GM12892 (cell line): ENCODE measurements at places on chromosomes 7 and 10.
A peak's percentile ranks its signal among the peaks of the same experiment; 100 is the strongest.

DNA sequence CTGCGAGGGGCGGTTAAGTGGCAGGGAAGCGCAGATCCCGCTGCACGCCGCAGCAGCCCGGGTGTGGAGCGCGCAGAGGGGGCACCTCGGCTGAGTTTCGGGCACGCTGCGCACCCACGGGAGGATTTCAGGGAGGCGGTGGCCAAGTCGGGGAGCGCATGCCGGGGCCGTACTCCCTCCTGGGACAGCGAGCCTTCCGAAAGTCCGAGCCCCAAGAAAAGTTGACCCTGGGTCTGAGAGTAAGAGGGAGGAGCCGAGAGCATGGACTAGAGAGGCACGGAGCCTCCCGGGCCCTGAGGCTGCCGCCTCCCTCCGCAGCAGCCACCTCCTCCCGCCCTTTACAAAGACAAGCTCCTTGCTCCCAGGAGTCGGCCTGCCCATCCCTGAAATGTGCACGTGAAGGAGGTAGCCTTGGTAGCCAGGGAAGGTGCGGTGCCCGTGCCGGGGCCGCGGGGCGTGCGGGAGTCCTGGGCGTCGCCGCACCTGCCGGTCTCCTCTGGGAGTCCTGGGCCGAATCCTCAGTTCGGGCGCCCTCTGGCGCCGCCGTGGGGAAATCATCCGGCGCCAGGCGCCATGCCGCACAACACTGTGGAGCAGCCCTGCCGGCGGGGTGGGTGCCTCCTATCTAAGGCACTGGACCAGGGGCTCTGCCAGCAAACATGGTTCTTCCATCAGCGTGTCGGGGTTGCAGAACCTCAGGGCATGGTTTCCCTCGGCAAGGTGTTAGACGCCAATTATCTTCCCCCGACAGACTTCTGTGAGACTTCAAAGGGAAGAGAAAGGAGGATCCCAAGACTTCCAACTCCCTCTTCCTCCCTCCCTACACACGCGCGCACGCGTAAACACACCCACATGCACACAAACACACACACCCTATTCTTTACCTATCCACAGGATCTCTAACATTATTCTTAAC, 104.0 kb downstream of the TRIL start:
- DNase-seq, result peak; percentile 93

DNA sequence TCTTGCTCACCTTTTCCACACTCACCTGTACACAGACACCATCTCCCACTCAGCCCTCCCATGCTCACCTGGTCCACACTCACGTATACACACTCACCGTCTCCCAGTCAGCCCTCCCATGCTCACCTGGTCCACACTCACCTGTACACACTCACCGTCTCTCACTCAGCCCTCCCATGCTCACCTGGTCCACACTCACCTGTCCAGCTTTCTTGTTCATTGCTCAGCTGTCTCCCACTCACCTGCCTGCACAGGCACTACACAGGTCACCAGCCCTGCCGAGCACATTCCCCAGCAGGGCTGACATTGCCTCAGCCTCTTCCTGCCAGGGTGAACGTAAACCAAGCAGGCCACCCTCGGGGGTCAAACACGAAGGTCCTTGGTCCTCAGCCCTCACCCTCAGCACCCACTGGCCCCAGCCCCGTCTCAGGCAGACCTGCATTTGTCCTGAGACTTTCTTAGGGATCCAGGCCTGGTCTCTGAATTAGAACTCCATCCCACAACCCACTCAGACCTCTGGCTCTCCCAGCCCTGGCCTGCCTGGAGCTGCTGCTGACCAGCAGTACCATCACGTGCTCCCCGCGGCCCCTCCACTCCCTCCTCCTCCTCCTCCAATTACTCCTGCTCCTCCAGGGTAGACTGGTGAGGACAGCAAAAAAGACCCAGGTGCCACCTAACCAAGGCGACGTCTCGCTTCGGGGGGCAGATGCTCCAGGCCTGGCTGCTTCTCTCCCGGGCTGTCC, 12.8 kb upstream of the DNAAF5 start:
- DNase-seq, result no peak

DNA sequence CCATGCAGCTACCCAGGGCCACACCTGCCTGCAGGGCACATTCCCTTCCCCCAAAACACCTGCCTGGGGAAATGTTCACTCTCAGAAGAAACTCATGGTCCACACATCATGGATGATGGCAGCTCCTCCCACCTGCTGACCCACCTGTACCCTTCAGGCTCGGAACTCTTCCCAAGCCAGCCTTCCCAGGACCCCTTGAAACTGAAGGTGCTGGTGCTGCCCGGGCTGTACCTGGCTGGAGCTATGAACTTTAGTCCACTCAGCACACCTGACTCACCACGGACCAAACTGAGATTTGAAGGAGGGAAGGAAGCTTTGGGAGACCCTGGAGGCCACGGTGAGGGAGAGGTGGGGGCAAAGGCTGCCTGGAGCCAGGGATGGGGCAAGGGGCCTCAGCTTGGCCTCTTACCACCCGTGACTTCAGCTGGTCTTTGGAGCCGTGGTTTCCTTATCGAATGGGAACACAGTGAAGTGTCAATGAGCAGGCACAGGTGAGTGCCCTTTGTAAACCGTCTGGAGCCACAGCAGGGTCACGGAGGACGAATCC, 30.1 kb upstream of the INPP5A start:
- DNase-seq, result no peak

- no peak for DNase-seq
Measured at GRCh38 chr7:25675789-25676474, 447.6 kb upstream of the NPVF start.

DNA sequence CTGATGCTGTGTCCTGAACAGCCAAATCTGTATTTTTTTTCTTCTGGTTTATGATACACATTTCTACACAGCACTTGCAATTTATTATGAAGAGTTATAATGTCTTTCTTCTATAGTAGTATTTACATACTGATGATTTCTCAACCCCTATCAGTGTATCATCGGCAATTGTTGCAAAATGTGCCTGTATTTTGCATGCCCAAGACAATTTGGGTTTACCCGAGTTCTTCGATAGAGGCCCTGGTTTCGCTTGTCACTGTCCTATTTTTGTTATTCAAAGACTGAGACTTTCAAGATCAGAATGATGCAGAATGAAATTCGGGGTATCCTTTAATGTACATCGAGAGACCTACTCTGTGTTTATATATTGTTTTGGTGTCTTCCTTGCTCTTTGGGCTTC, 184.5 kb upstream of the PRSS58 start:
- no peak for DNase-seq

DNA sequence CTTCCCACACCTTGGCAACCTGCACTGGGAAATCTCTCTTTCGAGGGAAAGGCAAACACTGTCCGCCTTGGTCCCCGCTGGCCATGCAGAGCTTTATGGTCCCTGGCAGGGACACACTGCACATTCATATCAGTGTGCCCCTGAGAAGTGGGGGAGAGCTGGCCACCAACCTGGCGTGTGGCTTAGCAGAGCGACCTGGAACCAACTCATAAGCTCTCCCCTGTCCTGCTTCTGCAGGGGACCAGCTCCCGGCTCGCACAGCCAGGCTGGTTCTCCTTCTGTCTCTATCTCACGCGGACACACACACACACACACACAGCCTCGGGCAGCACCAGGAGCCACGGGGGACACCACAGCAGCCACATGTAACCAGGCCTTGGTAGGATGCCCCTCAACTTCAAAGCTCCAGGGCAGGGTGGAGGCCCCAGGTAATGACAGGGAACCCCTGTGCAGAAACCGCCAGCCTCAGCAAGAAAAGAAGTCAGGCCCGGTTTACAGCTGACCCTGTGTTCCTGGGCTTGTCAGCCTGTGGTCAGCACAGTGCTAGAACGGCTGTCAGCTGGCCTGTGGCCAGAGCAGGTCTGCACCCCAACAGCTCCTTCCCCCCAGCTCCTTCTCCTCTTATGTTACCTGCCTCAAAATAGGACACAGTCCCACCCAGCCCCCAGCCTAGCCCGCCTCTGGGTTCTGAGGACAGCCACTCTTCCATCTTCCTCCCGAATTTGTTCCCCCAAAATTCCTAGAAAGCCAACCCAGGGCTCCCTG, 69.3 kb downstream of the OAT start:
- DNase-seq, result no peak
